ENCODE measurements at places on chromosomes 2 and 18.

DNA sequence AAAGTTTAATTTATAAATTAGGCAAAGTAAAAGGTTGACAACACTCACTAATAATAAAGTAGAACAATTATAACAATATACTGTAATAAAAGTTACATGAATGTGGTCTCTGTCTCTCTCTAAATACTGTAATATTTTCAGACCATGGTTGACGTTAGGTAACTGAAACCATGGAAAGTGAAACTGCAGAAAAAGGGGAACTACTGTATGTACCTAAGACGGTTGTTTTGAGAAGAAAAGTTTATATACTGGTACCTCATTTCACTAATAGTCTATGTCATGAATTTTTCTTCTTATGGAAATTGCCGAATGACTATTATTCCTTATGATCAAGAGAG lies 166.7 kb upstream of the ZNF521 start:
- no peak for DNase-seq

GRCh38 chr18:4870177-4870773 lies 326.8 kb downstream of the AKAIN1 start:
- DNase-seq = peak; percentile 19

DNA sequence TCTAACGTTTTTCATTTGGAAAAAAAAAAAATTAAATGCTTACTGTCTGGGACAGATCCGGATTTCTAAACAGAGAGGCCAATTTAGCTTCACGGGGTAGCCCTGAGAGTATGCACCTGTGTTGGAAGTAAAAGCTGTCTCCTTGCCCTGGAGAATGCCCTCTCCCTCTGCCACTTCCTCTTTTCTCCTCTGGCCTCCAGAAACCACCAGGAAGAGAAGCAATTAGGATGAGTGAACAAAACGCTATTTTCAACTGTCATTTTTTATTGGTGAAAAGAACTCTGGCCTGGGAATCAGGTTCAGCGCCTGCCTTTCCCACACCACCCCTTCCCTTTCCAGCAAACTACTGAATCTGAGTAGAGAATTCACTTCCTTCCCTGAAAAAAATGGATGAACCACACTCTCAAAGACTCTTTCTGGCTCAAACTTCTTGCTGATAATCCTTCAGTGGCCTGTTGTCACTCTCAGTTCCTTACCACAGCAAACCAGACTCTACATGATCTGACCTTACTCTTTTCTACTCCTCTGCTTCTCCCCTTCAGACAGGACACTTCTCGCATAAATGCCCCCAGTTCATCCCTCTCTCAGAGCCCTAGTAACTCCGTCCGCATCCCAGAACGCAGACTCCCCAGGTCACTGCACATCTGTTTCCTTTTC lies 29.8 kb downstream of the KLF7 start:
- no peak for DNase-seq

- DNase-seq = no peak
Observed at GRCh38 chr2:85584354-85584856, at the start of gene VAMP5. Gene VAMP5, plus strand, starts transcription at chr2:85584431. Its CDS starts 60 bp downstream, at chr2:85584491.

- DNase-seq = no peak
Observed at GRCh38 chr18:44838971-44839666, 158.4 kb downstream of the SETBP1 start.
